ENCODE measurements at places on chromosomes 6 and 20. TPM values are rescaled to one million over a fixed set of nuclear protein-coding genes. Genes with fewer than 3 reads are reported as not detected.
A peak's percentile ranks its signal among the peaks of the same experiment; 100 is the strongest.

Gene TRIM15
- not detected for total RNA-seq

DNA sequence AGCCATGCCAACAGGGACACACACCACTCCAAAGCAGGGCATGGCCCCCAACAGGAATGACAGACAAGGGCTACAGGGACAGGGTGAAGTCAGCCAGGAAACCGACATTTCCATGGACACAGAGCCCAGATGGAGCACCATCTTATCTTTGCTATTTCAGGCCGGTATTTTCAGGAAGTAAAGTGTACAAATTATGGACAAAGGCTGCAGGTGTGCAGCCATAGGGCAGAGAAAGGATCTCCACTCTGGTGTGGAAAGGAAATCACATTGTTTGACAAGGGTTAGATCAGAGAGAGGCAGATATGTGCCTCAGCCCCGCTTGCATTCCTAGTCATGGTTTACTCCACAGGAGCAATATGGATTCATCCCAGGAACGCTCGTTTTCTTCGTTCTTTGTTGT, 81.7 kb upstream of the SLC22A23 start:
- DNase-seq, result no peak

- DNase-seq, result peak; percentile 30
Measured at GRCh38 chr6:26273673-26274588, 91.1 kb upstream of the BTN3A2 start.

Gene ARMH2
- total RNA-seq, result not detected

DNA sequence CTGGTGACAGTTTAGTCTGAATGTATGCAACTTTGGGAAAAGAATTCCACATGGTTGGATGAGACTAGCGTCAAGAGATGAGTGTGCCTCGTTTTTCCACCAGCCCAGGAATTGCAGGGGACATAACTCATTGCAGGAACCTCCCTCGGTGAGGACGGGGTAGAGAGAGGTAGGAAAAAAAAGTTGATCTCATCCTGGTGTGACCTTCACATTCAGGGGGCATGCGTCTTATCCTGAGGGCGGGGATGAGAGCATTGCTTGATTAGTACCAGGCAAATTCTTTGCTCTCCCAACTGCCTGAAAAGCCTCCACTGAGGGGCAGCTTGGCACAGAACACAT, 11.8 kb downstream of the TLDC2 start:
- DNase-seq, result no peak

- no peak for DNase-seq
Measured at GRCh38 chr20:13839421-13840092, 54.7 kb downstream of the NDUFAF5 start.

DNA sequence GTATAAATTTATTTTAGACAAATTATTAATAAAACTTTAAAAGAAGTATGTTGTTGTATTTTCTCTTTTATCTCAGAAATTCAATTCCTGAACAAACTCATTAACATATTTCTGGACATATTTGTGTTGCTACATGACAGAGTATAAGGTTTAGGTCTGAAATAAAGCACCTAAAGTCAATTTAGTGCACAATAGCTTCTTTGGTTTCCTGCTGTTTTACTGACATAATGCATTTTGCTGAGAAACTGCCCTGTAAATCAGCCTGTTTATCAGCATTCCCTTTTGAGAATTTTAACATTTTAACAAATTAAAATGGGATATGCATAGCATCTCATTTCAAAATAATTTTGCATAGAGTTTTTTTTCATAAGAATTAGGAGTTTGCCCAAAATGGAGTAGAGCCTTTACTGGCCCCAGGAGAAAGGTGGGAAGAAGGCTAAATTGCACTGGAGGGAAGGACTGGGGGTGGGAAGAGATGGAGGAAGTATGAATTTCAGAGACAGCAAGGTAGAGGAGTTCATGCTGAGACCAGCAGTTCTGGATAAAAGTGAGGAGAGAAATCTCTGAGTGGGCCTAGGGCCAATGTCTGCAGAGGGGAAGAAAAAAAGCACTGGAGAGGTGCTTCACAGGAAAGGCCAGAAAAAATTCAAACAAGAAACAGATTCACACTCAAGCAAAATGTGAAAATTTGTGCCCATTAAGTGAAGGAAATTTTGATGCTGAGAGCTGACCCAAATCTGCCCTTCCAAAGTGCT, 324.2 kb upstream of the HSF2 start:
- DNase-seq, result no peak

DNA sequence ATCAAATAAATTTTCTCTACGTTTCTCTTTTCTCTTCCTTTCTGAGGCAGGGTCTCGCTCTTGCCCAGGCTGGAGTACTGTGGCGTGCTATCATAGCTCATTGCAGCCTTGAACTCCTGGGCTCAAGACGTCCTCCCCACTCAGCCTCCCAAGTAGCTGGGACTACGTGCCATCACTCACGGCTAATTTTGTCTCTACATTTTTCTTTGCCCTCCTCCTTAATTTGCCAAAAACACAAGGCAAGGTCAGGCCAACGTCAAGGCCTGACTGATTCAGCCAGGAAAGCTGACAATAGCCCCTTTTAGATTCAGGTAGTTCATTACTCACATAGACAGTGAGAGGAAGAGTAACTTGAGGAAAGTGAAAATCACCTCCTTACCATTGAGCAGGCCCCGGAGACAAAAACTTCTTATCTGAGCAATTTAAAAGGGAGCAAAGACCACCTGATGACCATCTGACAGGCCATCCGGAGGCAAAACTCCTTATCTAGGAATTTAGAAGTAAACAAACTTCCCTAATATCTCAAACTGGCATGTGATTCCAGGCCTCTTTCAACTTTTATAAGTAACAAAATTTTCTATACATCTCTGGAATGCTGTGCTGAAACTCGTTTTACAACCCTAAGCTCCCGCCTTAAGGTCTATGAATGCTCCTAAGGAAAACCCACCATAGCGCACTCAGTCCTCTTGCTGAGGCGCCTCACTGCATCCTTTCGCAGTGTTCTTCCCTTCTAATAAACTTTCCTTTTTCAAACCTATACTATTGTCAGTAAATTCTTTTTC, 42.1 kb upstream of the SRPK1 start:
- no peak for DNase-seq

DNA sequence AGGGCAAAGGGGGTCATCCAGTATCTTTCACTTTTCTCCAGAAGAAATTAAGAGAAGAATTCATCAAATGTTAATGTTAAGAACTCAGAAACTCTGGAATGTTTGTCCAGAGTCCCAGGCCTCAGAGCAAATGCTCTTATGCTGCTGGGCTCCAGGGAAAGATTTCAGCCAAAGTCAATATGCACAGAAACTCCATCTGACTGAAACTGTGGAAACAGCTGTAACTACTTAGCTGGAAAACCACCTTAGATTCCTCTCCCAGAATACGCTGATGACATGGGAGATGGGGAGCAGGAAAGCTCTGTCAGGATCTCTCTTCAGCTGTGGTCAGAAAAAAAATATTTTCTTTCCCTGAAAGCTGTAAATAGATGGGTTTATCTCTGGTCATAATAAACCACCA, 559.6 kb downstream of the RFPL4B start:
- no peak for DNase-seq

GRCh38 chr6:169212436-169212835, 41.2 kb downstream of the THBS2 start:
- DNase-seq, result no peak

Gene ERVFRD-1
- total RNA-seq, result not detected

DNA sequence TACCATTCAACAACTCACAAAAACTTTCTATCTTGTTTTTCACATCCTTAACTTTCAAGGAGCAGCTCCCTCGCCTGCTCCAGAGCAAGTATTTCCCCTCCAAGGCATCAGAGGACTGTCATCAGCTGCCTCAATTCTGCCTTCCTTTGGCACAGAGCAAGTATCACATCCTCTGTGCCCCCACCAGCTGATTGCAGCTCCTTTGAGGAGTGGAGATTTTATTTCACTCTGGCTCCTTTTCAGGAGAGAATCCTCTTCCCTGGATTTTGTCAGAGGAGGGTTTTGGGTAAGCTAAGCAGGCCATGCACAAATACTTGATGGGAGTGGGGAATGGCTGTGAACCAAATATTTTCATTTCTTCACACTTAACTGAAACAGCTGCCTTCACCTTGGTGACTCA, 610.5 kb upstream of the FLRT3 start:
- no peak for DNase-seq

DNA sequence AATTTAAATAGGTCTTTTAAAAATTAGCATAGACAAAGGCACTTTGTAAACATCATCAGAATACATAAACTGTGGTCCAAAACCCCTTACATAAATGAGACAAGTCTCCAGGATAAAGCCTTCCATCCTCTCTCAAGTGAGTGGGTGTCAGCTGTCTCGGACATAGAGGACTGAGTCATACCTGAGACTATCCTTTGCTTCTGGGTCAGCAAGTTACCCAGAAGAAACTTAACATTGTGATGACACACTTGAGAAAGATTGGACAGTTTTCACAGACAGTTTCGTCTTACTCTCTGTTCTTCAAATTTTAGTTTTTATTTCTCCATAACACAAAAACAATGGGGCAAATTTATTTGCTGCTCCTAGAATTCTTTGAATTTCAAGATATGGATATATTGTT, 838.0 kb downstream of the DHX35 start:
- peak; percentile 4 for DNase-seq

DNA sequence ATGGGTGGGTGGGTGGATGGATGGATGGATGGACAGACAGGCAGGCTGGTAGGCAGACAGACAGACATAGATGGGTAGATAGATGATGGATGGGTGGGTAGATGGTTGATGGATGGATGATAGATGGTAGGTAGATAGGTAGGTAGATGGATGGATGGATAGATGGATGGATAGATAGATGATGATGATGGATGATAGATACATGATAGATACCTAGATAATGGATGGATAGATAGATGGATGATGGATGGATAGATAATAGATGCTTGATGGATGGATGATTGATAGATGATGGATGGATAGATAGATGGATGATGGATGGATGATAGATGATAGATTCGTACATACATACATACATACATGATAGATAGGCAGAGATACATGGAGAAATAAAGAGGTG, 368.1 kb downstream of the CDH4 start:
- DNase-seq, result no peak

Gene SASH1
- total RNA-seq, result 6.1 TPM

DNA sequence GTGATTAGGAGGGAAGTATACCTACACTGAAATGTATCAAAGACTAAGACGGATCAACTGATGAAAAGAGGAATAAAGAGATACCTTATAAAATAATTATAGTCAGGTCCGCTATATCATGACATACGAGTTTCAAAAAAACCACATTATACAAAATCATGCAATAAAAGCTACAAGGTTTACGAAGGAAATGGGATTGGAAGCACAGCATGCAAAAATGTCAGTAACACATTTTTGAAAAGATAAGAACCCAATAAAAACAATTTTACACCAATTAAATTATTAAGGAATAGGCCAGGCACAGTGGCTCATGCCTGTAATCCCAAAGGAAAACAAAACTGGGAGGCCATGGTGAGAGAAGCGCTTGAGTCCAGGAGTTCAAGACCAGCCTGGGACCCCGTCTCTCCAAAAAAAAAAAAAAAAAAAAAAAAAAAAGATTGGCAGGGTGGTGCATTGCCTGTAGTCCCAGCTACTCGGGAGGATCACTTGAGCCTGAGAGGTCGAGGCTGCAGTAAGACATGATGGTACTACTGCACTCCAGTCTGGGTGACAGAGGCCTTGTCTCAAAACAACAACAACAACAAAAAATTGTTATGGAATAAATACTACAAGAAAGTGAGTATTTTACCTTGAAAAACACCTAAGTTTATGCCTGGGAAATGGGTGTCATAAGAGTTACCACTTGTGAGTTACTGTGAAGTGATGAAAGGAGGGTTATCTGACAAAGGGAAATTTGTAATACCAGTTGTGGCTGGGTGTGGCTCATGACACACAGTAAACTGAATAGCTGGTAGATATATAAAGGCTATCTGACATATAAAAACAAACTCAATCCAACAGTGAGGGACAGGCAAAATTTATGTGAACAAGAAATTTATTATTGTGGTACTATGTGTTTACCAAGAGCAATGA, 45.2 kb downstream of the RANBP9 start:
- DNase-seq, result no peak

DNA sequence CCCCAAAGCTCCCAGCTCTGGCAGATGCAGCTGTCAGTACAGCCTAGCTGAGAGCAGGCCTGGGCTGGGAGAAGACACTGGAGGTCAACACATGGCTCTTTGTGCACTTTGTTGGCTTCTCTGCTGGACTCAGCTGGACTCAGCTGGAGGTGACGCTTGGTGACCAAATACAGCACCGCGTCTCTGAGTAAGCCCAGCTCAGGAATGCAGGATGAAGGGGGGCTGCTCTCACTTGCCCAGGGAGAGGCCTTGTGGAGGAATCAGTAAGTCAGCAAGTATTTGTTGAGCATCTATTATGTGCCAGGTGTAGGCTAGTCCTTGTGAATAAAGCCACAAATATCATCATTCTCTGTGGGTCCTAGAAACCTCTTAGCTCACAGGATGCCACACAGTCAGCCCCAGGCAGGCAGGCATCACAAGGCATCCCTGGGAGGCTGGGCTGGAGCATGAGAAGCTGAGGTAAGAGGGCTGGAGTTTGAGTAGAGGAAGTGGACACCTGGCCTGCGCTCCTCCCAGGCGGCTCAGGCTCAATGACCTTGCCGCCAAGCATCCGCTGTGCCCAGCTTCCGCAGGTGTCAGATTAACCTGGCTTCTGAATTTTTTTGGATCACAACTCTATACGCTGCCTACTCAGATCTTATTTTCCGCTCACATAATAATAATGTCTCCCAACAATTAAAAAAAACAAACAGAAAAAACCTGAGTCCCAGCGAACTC, 95.4 kb downstream of the TMEM170B start:
- peak; percentile 32 for DNase-seq

DNA sequence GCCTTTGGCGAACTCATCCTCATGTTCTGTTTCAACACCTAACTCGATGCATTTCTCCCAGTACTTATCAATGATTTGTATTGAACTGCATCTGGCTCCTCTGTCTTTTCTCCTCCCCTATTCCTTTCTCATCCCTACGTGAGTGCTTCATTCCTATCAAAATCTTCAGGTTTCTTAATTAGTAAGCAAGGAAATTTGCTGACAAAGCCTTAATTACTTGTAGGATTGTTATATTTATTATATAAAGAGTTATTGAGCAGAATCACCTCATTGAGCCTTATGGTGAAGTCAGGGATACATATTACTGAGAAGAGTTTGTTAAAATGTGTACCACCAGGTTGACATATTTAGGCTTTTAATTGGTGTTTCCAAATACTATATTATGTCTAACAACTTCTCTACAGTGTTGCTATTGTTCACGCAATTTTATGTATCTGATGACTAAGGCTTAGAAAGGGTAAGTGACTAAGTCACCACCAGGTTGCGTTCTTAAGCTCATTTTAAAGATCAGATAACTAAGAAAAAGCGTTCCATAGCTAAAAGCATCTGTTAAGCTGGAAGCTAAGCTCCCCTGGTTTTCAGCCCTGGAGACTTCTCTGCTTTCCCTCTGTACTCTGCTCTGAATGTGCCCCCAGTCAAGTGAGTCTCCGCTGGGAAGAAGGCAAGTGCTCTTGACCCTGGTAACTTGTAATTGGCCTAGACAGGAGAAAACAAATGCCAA, 18.9 kb downstream of the SCGN start:
- no peak for DNase-seq

Data from Caki2 (cell line).